ENCODE measurements at places on chromosomes 6 and 20. TPM values are rescaled to one million over a fixed set of nuclear protein-coding genes. Genes with fewer than 3 reads are reported as not detected.
A peak's percentile ranks its signal among the peaks of the same experiment; 100 is the strongest.

DNA sequence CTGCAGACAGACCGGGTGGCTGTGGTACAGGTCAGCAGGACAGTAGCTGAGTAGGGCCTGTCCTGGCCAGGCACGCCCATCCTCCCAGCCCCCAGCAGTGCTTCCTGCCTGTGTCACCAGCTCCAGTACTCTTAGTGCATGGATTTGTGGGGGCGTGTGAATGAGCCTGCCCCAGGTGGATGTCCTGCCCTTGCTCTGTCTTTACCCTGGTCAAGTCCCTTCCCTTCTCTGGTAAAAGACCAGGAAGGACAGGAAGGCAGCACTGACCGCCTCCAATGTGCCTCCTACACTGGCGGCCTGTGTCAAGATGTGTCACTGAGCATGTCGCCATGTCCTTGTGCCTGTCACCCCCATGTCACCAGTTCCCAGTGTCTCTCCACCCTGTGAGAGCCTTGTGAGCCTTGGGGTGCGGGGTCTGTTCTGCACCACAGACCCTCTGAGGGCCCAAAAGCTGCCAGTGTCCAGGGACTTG, 11.9 kb downstream of the TEAD3 start:
- DNase-seq = peak; percentile 83

ENPP4 gene
- total RNA-seq = not detected

COL12A1 gene
- 9.0 TPM for total RNA-seq

- DNase-seq = no peak
Measured at GRCh38 chr20:24736131-24736843, 212.8 kb upstream of the CST7 start.

FAM184A gene
- total RNA-seq = 4.6 TPM

BCKDHB gene
- total RNA-seq = 14.2 TPM

DNA sequence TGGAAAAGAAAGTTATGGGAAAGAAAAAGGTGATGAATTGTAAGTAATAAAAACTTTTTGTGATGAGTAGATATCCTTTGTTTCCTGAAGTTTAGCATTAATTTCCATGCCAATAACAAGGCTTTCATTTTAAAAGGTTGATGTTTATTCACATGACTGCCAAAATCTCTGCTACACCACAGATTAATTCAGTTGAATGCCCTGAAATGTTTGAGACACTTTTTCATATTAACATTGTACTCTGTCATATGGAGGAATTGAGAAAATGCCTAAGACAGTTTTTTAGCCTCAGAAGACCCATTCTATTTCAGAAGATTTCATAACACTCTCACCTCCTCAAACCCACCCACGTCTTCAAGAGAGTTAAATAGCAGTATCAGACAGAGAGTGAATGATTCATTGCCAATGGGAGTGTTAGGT, 115.5 kb downstream of the ADGRG6 start:
- no peak for DNase-seq

DNA sequence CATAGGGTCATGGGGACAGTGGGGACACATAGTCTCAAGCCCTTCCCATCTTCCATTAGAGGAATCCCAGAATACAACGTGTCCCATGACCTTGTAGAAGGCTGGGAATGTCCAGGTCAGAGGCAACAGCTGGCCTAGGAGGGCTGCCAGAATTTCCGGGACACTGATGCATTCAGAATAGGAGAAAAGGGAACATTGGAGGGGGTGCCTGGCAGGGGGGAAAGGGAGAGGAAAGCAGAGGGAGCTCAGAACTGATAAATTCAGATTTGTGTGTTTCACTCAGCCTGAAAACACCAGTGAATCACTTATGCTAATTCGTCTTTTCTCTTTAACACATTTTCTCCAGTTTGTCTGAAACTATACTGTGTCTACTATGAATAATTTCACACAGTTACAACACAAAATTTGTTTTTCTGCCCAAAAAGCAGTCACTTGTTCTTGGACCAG, 35.5 kb upstream of the BMP2 start:
- DNase-seq = no peak

DNA sequence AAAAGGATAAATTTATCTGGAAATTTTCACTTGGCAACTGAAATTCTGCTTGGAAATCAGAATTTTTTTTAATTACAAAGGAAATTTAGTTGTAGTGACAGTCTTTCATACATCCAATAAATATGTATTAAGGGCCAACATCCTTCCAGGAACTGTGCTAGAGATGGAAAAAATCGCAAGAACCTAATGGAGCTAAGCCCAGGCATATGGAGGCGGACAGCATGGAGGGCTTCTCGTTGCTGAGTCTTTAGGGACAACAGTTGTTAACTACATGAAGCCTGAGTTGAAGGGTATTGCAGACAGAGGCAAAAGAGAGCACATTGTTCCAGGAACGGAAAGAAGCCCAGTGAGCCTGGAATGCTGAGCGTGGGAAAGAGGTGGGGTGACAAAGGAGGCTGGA, 208.9 kb downstream of the IBTK start:
- DNase-seq = no peak

DLL1 gene
- 4.7 TPM for total RNA-seq

DNA sequence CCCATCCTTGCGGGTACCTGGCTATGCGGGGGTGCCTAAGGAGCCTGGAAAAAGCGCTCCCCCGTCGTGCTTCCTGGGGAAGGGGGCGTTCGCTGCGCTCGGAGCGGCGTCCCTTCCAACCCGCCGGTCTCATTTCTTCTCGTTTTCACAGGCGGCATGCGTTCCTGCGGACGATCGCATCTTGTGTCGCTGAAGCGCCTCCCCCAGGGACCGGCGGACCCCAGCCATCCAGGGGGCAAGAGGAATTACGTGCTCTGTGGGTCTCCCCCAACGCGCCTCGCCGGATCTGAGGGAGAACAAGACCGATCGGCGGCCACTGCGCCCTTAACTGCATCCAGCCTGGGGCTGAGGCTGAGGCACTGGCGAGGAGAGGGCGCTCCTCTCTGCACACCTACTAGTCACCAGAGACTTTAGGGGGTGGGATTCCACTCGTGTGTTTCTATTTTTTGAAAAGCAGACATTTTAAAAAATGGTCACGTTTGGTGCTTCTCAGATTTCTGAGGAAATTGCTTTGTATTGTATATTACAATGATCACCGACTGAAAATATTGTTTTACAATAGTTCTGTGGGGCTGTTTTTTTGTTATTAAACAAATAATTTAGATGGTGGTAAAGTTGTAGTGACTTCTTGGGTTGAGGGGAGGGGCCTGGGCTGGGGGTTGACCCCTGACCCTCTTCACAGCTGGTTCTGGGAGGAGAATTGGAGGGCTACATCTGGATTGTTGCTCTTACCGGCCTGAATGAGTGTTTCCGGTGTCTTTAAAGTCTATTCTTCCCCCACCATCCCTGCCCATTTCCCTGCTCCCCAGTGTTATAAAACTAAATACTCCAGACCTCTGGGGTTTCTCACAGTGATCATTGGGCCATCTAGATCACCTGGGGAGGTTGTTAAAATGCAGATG, 1.1 kb downstream of the ID1 start:
- no peak for DNase-seq

- DNase-seq = no peak
Measured at GRCh38 chr6:15575357-15576033, 87.3 kb downstream of the DTNBP1 start.

COL11A2 gene
- total RNA-seq = 0.79 TPM

CD83 gene
- total RNA-seq = 5.3 TPM

DNA sequence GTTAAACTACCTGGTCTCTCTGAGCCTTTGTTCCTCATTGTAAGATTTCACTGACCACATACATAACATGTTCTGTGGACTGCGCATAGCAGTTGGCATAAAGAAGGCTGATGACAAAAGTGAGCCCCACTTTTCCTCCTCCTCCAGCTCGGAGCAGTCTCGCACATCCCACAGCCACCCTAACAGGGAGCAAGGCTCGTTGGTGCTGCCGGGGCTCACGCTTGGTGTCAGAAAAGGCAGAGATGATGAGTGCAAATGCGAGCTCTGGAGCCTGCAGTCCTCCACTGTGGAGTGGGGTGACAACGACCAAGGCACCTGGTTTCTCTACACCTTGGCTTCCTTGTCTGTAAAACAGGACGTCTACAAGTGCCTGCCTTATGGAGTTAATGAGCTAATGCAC, 9.7 kb downstream of the TGM3 start:
- DNase-seq = no peak

DNA sequence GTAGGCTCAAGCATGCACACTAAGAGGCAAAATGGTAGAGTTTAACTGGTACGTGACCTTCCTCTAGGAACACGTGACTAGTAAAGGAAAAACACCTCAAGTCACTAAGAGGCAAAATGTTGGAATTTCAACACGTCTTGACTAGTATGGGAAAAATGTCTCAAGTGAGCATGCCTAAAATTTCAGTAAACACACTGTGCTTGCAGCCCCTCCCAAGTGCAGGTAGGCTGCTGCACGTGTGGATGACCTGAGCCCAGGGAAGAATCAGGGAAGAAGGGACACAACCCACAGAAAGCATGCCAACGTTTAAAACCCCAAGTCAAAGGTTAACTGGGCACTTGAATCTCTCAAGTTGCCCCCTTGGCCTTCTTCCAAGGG, 162.2 kb downstream of the TENT5A start:
- DNase-seq = no peak

ISM1 gene
- total RNA-seq = not detected

ID4 gene
- total RNA-seq = 3.8 TPM

LINC00237 gene
- total RNA-seq = not detected

DNA sequence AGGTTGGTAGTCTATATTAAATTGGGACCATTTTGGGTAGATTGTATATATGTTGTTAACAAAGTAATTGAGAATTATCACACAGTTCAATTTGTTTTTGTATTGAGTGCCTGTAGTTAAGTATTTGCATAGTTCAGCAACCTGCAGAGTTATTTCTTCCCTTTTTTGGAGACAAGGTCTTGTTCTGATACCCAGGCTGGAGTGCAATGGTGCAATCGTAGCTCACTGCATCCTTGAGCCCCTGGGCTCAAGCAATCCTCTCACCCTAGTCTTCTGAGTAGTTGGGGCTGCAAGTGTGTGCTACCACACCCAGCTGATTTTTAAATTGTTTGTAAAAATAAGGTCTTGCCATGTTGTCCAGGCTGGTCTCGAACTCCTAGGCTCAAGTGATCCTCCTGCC, 250.5 kb downstream of the UTRN start:
- no peak for DNase-seq

DNA sequence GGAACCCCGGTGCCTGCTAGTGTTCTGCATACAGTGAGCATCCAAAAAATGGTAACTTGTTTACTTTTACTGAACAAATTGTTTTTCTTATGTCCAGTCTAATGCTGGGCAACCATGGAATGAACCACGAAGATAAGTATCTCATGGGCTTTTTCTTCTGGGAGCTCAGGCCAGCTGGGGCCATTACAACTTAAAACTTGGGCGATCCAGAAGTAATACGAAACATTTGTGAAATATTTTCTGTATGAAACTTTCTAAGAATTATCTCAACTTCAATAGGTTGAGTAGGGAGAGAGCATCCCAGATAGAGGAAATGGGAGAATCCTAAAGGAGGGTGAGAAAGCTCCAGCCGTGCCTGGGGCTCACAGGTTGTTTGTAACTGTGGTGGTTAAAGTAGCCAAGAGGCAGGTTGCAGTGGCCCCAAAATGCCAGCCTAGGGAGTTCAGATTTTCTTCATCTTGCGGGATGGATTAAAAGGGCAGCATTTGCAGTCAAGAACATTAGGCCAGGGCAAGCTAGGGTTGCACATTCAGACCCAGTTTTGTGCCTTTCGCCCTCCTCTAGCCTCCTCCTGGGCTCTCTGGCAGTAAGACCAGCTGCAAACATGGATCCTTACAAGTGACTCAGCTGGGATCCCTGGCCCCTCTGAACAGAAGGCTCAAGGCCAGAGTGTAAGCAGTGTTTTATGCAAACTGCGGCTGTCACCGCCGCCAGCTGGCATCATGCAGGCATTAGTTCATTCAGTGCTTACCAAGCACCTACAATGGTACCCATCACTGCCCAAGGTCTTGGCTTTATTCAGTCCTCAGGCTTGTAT, 41.5 kb downstream of the ELMO2 start:
- DNase-seq = no peak

DNA sequence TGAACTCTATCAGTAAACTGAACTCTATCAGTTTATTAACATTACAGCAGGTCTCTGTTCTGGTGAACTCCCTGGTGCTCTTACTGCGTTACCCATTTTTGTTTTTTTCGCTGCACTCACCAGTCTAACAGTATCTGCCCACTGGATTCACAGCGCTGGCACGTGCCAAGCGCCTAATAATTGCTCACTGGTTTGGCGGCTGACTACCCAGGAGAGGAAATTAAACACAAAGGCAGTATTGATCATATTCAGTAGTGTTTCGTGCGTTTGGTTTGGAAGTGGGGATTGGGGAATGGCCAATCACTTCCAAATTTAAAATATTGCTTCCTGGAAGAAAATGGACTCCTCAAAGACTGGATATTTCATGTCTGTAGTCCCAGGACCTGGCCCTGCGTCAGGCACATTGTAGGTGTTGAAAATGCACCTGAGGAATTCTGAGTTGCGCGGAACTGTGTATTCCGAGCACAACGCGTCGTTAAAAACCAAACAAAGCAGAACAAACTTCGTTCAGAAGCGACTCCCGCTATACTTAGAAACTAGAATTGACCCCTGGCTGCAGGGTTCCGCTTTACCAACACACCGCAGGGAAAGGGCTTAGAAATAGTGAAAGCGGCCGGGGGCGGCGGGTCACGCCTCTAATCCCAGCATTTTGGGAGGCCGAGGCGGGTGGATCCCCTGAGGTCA, 1.1 kb upstream of the RPS12 start:
- DNase-seq = peak; percentile 47

- DNase-seq = no peak
Measured at GRCh38 chr6:33956206-33956605, 152.4 kb upstream of the MLN start.

DNA sequence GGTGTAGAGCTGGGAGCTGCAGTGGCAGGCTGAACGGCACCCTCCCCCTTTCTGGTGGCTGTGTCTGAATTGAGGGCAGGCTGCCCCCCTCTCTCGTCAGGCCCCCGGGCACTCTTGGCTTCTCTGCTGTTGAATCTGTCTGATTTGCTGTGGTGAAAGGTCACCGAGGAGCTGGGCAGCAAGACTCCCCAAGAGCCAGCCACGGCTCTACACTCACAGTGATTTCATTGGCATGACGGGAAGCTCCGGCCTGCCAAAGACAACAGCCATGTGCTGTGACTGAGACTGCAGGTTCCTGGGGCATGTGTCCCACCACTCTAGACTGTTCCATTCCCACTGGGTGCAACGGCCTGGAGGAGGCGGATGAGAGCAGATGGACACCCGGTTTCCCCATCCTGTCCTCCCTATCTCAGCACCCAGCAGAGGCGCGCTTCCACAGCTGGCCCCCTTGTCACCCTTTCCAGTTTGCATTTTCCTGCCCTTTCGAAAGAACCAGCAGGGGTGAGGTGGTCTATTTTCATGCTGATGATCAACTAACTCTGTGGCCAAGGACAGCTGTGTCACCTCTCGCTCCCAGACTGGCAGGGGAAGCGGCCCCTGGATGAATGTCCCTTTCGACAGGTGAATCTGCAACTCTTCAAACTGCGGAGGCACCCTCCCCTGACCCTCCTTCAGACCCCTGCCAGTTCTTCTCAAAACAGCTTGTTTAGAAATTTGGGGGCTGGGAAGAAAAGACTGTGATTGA, 2.2 kb downstream of the APCDD1L start:
- no peak for DNase-seq

Data from A172 (cell line).